ENCODE measurements at places on chromosomes 11 and 22.

- no peak for DNase-seq
Observed at GRCh38 chr11:2305788-2306451, 4.1 kb downstream of the TSPAN32 start.

DNA sequence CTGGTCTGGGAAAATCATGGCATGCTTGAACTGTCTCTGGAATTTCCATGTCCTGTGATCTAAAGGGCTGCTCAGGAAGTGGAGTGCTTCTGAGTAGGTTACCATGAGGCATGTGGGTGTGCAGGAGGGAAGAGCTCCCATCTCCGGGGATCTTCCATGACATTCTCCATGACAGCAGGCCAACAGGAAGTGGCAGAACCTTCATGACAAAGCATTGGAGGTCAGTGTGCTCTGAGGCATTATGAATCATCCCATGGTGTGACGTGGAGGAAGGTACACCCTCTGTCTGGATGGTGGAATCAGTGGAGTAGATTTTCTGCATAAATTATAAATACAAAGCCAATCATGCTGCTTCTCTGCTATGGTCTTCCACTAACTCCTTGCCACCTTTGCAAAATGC is 139.6 kb upstream of the E2F8 start:
- DNase-seq = no peak

DNA sequence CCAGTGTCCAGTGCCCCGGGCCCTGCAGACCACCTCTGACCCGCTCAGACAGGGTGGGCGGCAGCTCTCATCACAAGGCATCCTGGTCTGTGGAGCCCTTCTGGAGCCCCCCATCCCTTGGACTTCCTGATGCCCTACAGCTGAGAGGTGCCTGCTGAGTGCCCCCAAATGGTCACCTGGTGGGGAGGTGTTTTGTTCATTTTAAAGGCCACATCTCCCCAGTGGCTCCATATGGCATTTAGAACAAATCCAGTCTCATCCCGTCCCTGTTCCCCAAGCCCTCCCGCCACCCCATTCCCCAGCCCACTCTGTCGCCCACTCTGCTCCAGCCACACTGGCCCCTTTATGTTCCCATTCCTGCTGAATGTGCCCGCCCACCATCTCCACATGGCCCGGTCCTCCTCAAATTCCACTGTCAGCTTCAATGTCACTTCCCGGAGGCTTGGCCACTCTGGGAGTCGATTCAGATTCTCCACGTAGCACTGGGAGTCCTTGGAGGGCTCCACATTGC is 32.8 kb downstream of the OSBPL5 start:
- DNase-seq = no peak

DNA sequence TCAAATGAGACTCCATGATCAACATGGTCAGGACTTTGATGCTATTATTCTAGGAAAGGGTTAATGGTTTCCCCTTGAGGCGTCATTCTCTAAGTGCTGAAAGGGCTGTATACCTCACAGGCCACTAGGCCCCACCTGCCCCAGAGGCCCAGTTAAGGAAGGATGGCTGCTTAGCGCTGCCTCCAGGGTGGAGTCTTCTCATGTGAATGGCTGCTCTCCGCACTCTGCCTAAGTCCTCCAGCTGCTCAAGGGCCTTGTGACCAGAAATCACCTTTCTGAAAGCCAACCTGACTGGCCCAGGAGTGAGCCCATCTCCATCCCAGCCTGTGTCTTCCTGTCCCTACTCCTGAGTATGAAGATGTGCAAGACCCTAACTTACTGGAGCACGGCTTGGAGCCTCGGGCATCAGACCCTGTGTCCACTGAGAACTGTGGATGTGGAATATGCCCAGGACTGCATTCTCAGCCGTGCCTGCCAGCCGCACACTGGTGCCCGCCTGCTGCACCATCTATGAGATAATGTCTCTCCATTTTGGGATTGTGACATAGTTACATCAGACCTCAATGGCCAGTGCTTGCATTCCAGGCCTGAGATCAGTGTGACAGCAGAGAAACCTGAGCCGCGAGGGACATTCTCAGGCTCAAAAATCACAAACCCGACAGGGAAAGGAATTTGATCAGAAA is 51.0 kb downstream of the SNX19 start:
- no peak for DNase-seq

GRCh38 chr11:108512708-108513107 is 14.5 kb upstream of the POGLUT3 start:
- no peak for DNase-seq

DNA sequence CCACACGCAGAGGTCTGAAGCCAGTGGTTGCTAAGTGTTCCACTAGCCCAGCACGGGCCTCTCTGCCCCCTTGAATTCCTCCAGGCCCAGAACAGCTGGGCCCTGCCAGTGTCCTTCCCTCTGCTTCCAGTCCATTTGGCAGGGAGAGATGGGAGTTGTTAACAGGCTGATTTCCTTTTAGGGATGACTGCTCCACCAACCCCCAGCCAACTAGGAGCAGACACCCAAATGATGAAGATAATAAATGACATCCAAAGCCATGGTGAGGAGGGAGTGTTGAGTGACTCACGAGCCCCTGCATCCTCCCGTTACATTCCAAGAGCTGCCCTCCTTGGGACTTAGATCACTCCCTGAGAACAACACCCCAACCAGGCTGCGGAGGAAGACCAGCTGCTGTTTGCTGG is 20.6 kb downstream of the PARVA start:
- DNase-seq = no peak

GRCh38 chr11:100473390-100473740 is 213.7 kb upstream of the ARHGAP42 start:
- no peak for DNase-seq

DNA sequence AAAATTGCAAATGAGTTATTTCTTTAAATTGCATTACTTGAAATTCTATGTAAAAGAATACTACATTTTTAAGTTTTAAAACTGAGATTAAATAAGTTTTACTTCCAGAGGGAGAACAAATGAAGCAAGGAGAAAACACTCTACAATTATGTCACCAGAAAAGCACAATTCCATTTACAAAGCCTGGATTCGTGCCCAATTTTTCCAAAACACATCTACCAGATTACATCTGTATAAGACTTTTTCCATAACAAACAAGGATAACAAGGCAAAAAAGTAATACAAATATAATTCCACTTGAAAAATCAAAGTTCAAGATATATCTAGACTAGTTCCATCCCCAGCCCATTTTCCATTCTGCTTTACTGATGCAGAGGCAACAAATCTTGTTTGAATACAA is 40.5 kb downstream of the MTMR2 start:
- DNase-seq = no peak

DNA sequence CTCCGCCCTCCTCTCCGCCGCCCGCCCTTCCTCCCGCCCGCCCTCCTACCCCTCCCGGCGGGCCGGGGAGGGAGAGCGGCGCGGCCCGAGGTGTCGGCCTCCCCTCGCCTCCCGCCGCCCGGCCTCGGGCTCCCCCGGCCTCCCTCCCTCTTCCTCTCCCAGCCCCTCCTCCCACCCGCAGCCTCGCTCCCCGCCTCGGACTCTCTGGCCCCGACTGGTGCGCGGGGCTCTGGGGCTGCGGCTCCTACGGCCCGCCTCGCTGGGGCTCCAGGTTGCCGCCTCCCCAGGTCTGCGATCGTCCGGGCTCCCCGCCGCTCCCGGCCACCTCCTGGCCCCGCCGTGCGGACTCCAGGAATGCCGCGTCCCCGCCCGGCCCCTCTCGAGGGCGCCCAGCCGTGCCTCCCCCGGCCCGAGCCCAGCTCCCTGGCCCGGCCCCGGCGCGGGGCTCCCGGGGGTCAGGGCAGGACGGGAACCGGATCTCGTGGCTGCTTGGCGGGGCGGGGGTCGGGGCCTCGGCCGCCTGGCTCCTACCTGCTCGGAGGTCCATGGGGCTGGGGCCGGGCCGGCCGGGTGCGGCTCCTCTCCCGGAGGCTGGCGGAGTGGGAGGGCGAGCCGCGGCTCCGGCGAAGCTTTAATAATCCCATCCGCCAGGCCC is at the start of gene CLCF1:
Gene CLCF1, minus strand, starts transcription at position 606 of the 655 bp plus-strand sequence. Its CDS starts 59 bp downstream, at position 547.
- DNase-seq = no peak
